EH (cell line): ENCODE measurements at places on chromosomes 4 and X.

DNA sequence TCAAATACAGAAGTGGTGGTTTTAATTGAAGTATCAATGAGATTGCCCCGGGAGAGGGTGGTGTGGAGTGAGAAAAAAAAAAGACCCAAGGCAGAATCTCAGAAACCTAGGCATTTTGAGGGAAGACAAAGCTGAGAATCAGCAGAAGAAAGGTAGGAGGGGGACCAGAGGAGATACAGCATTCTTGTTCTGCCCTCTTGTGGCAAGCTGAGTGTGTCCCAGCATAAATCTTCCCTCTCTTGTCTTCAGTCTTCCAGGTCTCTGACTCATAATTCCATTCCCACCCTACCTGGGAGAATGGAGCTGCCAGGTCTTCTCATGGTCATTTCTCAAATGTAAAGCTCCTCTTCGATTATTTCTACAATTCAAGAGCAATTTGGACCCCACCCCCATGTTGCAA, 32.7 kb upstream of the MAGED1 start:
- DNase-seq, result peak; percentile 52

- DNase-seq, result peak; percentile 35
Observed at GRCh38 chr4:73257651-73258435, 755 bp downstream of the ANKRD17 start.

DNA sequence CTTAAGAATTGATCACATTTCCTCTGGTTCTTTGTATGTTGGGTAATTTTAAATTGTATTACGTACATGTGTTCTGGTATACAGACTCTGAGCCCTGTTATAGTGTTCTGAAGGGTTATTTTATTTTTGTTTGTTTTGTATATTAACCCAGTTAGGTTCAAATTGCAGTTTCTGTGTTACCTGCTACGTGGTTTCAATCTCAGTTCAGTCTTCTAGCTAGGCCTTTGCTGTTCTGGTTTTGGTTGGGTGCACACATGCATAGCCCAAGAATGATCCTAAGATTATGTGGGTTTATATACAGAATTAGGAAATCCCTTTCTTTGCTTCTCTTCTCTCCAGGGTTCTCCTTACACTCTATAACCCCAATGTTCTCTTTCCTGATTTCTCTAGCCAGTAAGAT, 161.0 kb downstream of the PPP1R2C start:
- no peak for DNase-seq

- DNase-seq, result peak; percentile 89
Observed at GRCh38 chr4:145034727-145035211, 63.2 kb downstream of the ANAPC10 start.

DNA sequence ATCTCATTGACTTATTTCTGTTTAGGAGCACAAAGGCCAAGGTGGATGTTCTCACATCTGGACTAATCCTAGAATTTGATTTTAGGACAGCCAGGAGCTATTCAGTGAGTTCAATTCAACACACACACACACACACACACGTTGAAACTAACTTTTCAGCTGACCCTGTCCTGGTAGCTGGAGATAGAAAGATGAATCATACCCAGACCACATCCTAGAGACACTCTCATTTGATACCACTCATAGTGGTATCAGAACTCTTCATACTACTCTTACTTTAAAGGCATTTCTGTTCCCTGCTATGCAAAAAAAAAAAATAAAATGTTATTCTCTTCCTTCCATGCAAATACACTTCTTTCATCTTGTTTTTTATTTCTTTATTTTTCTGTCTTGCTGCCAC, 36.7 kb downstream of the KLF8 start:
- no peak for DNase-seq

GRCh38 chr4:142348613-142349021, 497.5 kb downstream of the INPP4B start:
- no peak for DNase-seq

DNA sequence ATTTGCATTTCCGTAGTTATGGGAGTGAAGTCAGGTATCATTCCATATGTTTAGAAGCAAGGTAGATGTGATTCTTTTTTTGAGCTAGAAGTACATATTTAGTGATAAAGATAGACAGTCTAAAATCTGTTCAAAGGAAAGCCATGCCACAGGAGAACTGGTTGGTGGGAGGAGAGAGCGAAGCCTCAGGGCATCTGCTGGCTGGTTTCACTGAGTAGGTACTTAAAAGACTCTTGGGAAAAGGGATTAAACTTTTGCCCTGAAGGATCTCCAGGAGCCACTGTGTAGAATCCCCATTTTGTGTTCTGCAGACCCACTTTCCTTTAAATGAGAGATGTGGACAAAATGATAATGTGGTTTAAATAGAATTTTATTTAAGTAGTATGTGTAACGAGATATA, 89.6 kb downstream of the SHROOM2 start:
- no peak for DNase-seq

- no peak for DNase-seq
Observed at GRCh38 chr4:168845897-168846296, 164.2 kb downstream of the CBR4 start.

- peak; percentile 70 for DNase-seq
Observed at GRCh38 chrX:54495814-54496516, at the start of gene FGD1. Gene FGD1, minus strand, starts transcription at chrX:54496234. Its CDS starts 802 bp downstream, at chrX:54495432.

DNA sequence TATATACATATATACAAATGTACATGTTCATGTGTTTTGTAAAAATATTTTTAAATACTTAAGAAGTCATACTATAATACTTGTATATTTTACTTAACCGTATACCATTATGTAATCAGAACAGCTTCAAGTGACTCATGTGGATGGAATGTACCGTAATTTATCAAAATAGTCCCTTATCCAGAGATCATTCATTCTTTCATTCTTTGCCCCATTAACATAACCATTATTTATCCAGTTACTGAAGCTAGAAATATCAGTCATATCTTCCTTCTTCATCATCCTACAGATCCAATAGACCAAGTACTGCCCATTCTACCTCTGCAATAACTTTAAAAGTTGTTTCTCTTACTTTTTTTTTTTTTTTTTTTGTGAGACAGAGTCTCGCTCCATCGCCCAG, 164.2 kb downstream of the MAB21L2 start:
- DNase-seq, result peak; percentile 76

DNA sequence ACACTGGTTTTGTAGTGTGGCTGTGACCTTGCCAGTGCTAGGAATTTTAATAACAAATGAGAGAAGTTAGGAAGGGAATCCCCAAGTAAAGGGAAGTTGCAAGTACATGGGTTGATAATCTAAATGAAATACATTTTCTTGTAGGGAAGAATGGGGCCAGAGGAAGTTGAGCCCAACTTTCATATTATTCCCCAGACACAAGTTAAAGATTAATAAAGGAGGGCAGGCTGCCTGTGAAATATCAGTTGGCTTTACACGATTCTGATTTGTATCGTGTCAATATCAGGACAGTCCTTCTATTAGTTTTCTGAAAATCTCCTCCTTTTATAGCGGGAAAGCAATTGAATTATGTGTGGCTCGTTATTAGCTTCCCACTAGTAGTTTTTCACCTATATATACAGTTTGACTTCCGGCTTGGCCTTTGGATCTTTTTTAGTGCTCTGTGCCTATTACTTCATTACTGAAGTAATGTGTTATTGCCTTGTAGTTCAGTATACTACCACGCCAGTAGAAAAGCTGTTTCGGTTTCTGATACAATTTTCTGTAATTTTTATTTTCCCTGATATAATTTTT, 1.7 kb downstream of the PDLIM5 start:
- DNase-seq, result no peak

GRCh38 chr4:7282786-7283440, 90.6 kb downstream of the SORCS2 start:
- DNase-seq, result no peak

- DNase-seq, result no peak
Observed at GRCh38 chr4:116020141-116020722, 906.8 kb upstream of the NDST4 start.

DNA sequence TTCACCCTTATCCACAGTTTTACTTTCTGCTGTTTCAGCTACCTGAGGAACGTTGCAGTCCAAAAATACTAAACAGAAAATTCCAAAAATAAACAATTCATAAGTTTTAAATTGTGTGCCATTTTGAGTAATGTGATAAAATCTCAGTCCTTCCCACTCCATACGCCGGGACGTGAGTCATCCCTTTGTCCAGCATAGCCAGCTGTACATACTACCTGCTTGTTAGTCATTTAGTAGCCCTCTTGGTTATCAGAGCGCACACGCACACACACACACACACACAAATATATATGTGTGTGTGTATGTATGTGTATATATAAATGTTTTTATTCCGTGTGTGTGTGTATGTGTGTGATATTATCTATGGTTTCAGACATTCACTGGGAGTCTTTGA, 4.8 kb upstream of the CCSER1 start:
- DNase-seq, result no peak

DNA sequence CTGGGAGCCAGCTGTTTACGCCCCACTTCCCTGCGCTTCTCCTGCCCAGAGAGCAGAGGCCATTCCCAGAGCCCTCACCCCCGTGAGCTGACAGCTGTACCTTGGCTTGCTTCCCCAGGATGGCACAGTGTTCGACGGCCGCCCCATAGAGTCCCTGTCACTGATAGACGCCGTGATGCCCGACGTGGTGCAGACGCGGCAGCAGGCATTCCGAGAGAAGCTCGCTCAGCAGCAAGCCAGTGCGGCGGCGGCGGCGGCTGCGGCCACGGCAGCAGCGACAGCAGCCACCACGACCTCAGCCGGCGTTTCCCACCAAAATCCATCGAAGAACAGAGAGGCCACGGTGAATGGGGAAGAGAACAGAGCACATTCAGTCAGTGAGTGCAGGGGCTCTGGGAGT, 77.7 kb downstream of the GPR143 start:
- DNase-seq, result no peak

DNA sequence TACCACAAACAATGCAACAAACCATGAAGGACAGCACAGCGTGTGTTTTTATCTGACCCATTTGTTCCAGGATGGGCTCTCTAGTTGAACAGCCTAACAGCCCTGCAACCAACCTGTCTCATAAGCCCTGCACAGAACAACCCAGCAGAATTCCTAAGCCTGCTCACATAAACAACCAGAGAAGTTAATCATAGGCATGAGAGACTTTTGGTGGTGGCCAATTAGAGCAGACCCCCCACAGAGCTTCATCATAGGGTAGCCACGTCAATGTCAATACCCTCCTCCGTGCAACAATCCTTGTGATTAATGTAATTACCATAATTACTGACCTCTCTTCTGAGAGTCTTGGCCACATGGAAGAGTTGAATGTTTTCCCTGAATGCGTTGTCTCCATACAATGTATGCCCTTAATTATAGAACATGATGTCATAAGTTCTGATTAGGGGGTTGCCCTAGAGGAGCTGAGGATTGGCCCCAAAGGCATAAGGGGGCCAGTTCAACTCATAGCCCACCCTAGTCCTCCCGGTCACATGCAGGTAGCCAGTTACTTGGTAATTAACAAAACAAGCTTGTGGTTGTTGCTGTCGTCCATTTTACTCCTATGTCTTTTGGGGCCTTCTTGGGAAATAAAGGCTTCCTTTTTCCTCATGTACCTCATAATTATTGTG, 92.7 kb downstream of the SYNPO2 start:
- DNase-seq, result peak; percentile 95

GRCh38 chr4:61201961-61202637, 2.0 kb downstream of the ADGRL3 start:
- no peak for DNase-seq

- peak; percentile 96 for DNase-seq
Observed at GRCh38 chr4:73917081-73917501, 47.9 kb downstream of the CXCL1 start.

DNA sequence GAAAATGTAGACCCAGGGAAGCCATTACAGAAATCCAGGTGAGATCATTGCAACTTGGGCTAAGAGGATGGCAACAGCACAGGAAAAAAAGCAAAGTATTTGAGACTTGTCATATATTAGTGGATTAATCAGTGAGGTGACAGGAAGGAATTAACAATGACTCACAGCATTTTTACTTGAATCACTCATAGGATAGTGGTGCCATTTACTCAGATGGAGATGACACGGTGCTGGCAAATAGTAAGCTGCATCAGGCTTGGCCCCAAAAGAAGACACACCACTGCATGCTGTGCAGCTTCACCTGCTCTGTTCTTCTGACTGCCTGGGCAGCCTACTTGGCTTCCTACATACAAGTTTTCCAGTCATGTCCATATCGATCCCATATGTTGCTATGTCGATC, 144.8 kb downstream of the FRYL start:
- DNase-seq, result peak; percentile 64

DNA sequence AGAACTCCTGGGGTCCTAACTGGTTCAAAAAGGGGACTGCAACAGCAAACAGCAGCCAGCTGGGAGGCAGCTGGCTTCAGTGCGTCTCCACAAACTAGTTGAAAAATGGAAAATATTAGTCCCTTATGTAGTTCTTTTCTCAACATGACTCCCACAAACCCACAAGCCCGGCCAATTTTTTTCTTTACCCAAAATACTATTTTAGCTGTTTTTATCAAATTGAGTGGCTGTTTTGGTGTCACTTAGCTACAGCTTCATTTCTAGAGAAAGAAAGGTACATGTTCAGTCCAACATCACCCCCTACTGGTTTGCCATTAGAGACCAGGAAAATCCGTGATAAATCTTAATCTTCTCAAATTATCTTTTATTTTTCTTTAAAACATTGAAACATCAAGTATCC, 97.2 kb downstream of the GUCY2F start:
- DNase-seq, result peak; percentile 8

DNA sequence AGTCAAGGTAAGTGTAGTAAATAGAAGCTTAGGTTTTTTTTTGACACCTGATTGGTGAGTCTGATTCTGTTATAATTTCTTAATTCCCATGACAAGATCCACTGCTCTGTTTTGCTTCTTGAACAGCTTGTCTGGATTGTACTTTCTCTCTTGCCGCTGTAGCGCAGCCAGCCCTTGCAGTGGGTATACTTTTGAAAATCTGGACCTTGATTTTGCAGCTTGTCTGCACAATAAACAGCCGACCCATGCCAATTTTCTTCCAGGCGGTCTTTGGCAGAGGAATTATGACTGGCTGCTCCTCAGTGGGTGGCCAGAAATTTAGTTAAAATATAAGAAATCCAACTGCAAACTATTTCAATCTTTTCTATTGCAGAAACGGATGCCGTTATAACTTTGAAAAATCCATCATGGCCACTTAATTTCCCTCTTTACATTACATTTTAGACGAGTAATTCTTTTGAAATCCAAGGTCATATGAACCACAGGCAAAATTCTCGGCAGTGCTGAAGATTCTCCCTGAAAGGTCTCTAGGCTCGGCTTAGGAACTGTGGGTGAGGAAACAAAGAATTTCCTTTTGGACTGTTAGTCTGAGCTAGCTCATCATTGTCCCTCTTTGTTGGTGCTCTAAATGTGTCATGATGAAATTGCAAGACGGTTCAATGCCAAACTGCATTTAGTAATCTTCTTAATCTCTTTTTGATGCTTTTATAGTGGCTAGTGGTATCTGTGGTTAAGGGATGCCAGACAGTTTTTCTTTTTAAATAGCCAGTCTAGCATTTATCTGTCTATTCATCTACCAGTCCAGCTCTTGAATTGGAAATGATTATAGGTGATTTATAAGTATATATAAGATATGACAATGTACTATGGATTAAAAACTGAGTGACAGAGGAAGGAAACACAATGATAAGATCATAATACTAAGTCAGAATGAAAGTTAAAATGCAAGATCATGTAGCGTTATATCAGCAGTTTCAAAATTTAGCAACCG, 31.5 kb upstream of the PTTG2 start:
- peak; percentile 46 for DNase-seq

DNA sequence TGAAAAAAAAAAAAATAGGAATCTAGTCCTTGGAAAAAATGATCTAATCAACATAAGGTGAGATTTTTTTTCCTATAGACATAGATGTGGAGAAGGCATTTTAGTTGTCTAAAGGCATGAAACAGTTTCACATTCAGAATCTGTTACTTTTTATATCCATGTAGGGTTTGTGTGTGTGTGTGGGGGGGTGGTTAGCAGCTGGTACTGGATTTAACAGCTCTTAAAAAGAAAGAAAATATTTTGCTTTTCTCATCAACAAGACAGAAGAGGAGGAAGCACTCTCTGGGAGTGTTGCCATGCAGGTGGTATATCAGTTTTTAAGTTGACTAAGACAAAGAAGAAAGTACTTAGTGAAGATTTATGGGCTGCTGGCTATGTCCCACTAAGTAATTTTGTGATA, 122.3 kb downstream of the VCX3B start:
- DNase-seq, result no peak
